ENCODE measurements at places on chromosomes 4 and X.

DNA sequence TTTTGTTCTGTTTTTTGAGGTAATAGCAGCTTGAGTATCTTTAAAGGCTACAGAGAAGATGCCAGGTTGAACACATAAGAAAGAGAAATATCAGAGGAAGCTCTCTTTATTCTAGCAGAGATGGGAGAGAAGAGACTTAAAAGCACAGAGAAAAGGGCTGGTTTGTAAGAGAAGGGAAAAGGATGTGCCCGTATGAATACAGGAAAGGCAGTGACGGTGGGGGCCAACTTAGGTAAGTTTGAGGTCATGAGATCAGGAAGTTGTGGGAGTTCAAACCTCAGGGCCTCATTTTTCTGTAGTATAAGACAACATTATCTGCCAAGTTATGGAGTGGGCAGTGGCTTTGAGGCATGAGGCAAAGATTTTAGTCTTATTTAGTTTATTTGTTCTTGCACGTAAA is 121.3 kb upstream of the S100G start:
- no peak for DNase-seq

DNA sequence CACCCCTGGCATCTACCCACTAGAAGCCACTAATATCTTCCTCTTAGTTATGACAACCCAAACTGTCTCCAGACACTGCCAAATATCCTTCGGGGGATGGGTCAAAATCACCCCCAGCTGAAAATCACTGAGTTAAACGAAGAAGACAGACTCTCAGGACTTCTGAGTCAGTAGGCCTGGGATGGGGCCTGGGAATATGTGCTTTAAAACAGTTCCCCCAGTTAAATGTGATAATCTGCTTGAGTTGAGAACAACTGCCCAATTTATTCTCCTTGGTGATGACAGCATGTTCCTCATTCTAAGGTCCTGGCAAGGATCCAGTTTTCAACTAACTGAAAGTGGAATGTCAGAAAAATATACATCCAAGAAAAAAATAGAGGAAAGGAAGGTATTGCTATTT is 52.4 kb downstream of the CBLL2 start:
- DNase-seq: no peak

GRCh38 chr4:42574870-42575430 is 82.0 kb downstream of the ATP8A1 start:
- no peak for DNase-seq

GRCh38 chr4:114187592-114187991 is 208.1 kb upstream of the ARSJ start:
- DNase-seq: no peak

GRCh38 chr4:168773388-168774195 is 236.5 kb downstream of the CBR4 start:
- no peak for DNase-seq

Measured in kidney glomerular epithelial cell (primary cell).